ENCODE measurements at places on chromosomes 7 and 10. TPM values are rescaled to one million over a fixed set of nuclear protein-coding genes. Genes with fewer than 3 reads are reported as not detected.
A peak's percentile ranks its signal among the peaks of the same experiment; 100 is the strongest.

GRCh38 chr7:64667311-64667710 lies 1.4 kb downstream of the ZNF107 start:
- H3K27ac ChIP-seq: peak overlapping the region; percentile 94
- no peak for DNase-seq

- no peak for DNase-seq
- no peak overlapping the region for H3K27ac ChIP-seq
- H3K4me3 ChIP-seq: no peak overlapping the region
- no peaks in the 10 kb centered on the region for H3K36me3 ChIP-seq
- peaks cover 8% of the 10 kb centered on the region for H3K4me1 ChIP-seq
- H3K27me3 ChIP-seq: no peaks in the 10 kb centered on the region
Observed at GRCh38 chr7:94676431-94676830, 20.5 kb upstream of the SGCE start.

DNA sequence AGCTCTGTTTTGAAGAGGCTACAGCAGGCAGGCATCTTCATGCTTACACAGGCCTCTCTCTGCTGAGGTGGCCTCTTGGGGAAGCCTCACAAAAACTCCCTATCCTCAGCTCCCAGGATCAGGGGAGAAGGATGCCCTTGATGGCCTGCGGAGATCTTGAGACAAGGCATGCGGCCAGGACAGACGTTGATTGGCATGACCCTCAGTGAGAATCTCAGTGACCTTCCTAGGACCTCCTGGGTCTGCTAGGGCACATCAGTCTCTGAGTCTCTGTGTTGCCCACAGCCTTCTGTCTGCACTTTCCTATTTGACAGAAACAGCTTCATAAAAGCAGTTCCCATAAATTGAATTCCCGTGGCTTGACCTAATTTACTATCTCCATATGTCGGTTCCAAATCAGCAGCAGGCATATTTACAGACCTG lies 1005.8 kb upstream of the C7orf33 start:
- no peak for DNase-seq
- H3K4me1 ChIP-seq: no peaks in the 10 kb centered on the region
- no peak overlapping the region for H3K27ac ChIP-seq
- no peaks in the 10 kb centered on the region for H3K27me3 ChIP-seq
- H3K4me3 ChIP-seq: no peak overlapping the region

Gene KCND2
- not detected for total RNA-seq

- H3K27ac ChIP-seq: no peak overlapping the region
- no peak for DNase-seq
- H3K4me1 ChIP-seq: no peaks in the 10 kb centered on the region
- no peak overlapping the region for H3K4me3 ChIP-seq
- no peaks in the 10 kb centered on the region for H3K27me3 ChIP-seq
- peaks cover 63% of the 10 kb centered on the region for H3K36me3 ChIP-seq
Observed at GRCh38 chr10:118330295-118331076, 11.6 kb downstream of the FAM204A start.

Gene NANOS1
- 54.2 TPM for total RNA-seq

GRCh38 chr7:111401516-111401915 lies 160.8 kb downstream of the IMMP2L start:
- DNase-seq: no peak
- H3K27me3 ChIP-seq: no peaks in the 10 kb centered on the region
- peaks cover 2% of the 10 kb centered on the region for H3K4me1 ChIP-seq
- no peaks in the 10 kb centered on the region for H3K36me3 ChIP-seq
- H3K4me3 ChIP-seq: no peak overlapping the region

Gene PNLIP
- not detected for total RNA-seq

Gene PIK3AP1
- total RNA-seq: 7.1 TPM

DNA sequence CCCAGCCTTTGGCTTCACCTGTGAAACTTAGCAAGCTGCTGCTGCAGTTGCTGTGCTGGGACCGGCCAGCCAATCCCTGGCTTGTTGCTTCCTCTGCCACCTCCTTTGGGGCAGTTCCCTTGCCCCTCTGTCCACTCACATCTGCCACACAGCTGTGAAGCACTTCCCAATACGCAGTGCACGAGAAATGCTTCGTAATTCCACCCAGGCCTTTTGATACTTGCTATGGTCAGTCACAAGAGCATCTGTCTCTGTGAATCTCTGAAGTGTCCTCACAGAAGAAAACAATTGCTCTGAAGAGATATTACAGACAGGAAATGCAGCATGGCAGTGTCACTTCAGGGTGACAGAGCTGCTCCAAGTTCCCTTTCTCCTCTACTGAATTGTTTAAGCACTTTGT lies 208.5 kb downstream of the PTEN start:
- H3K27ac ChIP-seq: no peak overlapping the region
- H3K4me1 ChIP-seq: no peaks in the 10 kb centered on the region
- no peak overlapping the region for H3K4me3 ChIP-seq
- no peak for DNase-seq

- peak; percentile 58 for DNase-seq
- no peaks in the 10 kb centered on the region for H3K36me3 ChIP-seq
- H3K4me1 ChIP-seq: peaks cover 12% of the 10 kb centered on the region
Observed at GRCh38 chr7:37833107-37833817, 15.1 kb upstream of the NME8 start.

GRCh38 chr10:93917064-93917391 lies 23.2 kb downstream of the SLC35G1 start:
- no peaks in the 10 kb centered on the region for H3K36me3 ChIP-seq
- H3K27me3 ChIP-seq: no peaks in the 10 kb centered on the region
- peaks cover 15% of the 10 kb centered on the region for H3K4me1 ChIP-seq
- H3K4me3 ChIP-seq: no peak overlapping the region
- H3K27ac ChIP-seq: no peak overlapping the region

- H3K36me3 ChIP-seq: peaks cover 24% of the 10 kb centered on the region
- H3K4me3 ChIP-seq: no peak overlapping the region
- no peak overlapping the region for H3K27ac ChIP-seq
- H3K27me3 ChIP-seq: no peaks in the 10 kb centered on the region
- H3K4me1 ChIP-seq: no peaks in the 10 kb centered on the region
Observed at GRCh38 chr10:110837418-110838171, 34.1 kb upstream of the PDCD4 start.

- no peak overlapping the region for H3K4me3 ChIP-seq
- H3K4me1 ChIP-seq: peaks cover 30% of the 10 kb centered on the region
- H3K27me3 ChIP-seq: no peaks in the 10 kb centered on the region
- H3K36me3 ChIP-seq: no peaks in the 10 kb centered on the region
- peak overlapping the region; percentile 61 for H3K27ac ChIP-seq
Observed at GRCh38 chr7:116653646-116654045, 18.4 kb upstream of the MET start.

Gene EVX1
- total RNA-seq: not detected

Gene SLC13A1
- 0.03 TPM for total RNA-seq

DNA sequence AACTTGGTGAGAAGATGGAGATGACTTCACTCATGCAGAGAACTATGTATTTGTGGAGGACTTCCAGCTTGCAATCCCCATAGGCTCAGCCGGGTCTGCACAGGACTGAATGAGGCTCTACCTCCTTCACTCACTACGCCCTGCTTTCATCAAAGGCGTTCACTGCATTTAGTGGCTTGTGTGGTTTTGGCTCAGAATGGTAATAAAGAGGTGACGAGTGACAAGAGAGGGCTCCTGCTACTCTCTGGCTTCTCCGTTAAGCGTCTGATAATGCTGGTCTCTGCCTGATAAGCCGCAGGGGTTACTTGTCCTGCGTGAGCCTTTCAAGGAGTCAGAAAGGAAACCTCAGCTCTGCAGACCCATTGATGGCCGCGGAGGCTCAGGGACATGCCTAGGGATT lies 343.4 kb downstream of the PRPF18 start:
- H3K4me1 ChIP-seq: no peaks in the 10 kb centered on the region
- no peaks in the 10 kb centered on the region for H3K27me3 ChIP-seq
- H3K36me3 ChIP-seq: no peaks in the 10 kb centered on the region
- peak; percentile 25 for DNase-seq
- H3K27ac ChIP-seq: no peak overlapping the region

GRCh38 chr7:35037211-35037525 lies at the start of gene DPY19L1:
Gene DPY19L1 (minus strand): TSS chr7:35037485. CDS start chr7:35037394, 91 bp downstream.
- H3K4me1 ChIP-seq: peaks cover 12% of the 10 kb centered on the region
- H3K36me3 ChIP-seq: no peaks in the 10 kb centered on the region
- no peak for DNase-seq
- no peaks in the 10 kb centered on the region for H3K27me3 ChIP-seq
- H3K27ac ChIP-seq: peak within 1 kb of the TSS; percentile 70

GRCh38 chr7:29208410-29209250 lies 14.1 kb downstream of the CHN2 start:
- H3K36me3 ChIP-seq: no peaks in the 10 kb centered on the region
- peak; percentile 67 for DNase-seq
- peak overlapping the region; percentile 43 for H3K27ac ChIP-seq
- no peaks in the 10 kb centered on the region for H3K27me3 ChIP-seq

All from SJCRH30 (cell line).